ENCODE measurements at places on chromosomes 1 and 21. TPM values are rescaled to one million over a fixed set of nuclear protein-coding genes. Genes with fewer than 3 reads are reported as not detected.

DNA sequence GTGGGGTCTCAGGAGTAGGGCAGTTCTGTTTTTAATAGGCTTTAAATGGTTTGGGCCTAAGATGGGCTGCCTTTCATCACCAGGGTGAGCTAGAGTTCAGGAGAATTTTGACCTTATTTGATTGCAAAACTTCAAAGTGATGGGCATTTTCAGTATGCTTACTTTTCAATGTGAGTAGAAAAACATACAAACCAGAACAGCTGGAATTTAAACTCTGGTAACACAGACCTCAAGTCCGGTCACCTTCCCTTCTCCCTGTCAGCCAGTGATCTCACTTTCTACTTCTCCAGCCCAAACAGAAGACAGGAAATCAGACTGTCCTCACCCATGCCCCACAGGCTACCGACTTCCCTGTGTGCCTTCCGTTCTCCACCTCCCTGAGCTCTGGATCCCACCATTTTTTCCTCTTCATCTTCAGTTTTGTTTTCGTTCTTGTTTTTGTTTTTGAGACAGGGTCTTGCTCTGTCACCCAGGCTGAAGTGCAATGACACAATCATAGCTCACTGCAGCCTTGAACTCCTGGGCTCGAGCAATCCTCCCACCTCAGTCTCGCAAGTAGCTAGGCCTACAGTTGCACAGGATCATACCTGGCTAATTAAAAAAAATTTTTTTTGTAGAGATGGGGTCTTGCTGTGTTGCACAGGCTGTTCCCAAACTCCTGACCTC, 374.0 kb downstream of the CAMTA1 start:
- DNase-seq, result no peak

GRCh38 chr1:169018751-169019150, 87.7 kb upstream of the ATP1B1 start:
- DNase-seq, result no peak

DNA sequence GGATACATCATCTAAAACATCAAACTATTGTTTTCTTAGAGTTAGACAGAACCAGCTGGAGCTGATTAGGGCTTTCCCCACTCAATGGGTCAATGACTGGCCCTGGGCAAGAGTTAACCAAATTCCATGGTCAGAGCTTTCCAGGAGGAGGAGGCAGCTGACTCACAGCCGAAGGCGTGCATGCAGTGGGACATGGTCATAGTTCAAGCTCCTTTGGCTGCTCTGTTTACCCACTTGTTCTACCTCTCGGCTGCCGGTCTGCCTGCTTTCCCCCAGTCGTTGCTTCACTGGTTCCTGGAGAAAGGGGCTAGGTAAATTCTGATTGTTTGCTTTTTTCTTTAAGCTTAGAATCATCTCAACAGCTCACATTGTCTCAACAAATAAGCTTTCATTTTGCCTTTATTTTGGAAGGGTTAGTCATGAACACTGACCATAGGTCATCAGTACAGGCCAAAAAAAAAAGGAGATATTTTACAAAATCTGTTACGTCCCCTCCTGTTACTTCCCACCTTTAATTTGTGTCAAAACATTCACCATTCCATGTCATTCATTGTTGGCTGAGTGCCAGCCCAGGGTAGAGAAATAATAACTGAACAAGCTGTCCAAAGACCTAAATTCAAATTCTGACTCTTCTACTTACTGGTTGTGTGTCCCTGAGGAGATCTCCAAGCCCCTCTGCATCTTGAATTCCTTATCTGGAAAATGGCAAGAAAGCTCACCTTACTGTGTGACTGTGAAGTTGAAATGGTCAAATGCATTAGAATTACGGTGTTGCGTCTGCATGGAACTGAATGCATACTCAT, 12.0 kb downstream of the MAB21L3 start:
- DNase-seq, result no peak

DNA sequence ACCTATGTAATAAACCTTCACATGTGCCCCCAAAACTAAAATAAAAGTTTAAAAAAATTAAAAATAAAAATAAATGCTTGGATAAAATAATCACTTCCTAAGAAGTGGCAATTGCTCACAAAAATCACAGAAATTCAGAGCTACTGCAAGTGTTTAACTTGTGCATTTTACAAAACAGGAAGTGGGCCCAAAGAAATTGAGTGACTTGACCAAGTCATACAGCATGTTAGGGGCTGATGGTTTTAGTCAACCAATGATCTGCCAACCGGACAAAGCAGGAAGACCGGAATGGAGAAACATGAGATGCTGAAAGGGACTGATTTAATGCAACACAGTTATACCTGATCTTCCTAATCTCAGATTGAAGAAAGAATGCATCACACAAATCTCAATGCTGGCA, 96.5 kb downstream of the SMYD2 start:
- no peak for DNase-seq

DNA sequence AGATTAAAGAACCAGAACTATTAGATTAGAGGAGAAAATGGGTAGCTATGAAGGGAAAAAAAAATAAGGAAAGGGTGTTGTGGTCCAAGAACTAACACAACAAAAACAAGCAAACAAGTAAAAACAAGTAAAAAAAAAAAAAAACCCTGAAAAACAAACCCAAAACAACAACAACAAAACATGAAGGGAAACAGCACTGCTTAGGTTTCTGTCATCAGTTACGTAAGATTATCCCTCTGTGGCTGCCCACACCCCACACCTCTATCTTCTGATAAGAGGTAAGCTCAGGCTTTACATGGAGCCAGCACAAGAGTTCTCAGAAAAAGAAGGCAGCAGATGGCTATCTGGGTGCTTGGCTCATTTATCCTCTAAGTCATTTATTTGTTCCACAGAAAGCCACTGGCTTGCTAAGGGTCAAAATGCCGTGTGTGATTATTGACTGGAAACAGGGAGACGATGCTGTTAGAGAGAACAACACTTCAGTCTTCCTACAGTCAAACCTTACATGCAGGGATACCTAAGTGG, 57.5 kb downstream of the KIAA0319L start:
- peak; percentile 30 for DNase-seq

- DNase-seq, result no peak
Observed at GRCh38 chr1:3247521-3248121, 178.6 kb downstream of the PRDM16 start.

DNA sequence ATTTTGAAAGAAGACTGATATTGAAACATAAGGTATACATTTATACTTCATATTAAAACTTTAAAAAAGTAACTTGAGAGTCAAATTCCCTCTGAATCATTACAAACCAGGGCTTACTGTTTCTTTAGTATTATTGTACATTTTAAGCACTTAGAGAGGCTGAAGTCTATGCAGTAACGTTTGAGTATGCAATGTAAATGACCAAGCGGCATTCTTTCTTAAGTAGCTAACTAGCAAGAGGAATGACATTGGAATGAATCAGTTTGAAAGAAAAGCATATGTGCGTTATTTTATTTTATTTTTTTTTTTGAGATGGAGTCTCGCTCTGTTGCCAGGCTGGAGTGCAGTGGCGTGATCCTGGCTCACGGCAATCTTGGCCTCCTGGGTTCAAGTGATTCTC, 24.3 kb downstream of the WNT2B start:
- DNase-seq, result no peak

DNA sequence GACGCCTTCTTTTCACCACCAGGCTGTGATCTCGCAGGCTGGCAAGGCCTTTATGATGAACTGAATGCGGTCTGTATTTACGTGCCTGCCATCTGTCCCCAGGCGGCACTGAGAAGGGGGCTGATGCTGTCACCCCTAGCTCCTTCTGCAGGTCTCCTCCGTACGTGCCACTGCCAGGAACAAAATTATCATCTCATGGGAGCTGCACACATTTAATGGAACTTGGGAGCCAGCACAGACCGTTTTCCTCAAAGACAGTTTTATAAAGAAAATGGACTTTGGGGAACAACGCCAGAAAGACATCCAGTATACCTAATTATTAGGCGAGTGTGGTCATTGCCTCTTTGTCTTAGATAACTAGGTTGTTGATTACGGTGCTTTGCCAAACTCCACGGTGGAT, 434.5 kb downstream of the KIF26B start:
- no peak for DNase-seq

DNA sequence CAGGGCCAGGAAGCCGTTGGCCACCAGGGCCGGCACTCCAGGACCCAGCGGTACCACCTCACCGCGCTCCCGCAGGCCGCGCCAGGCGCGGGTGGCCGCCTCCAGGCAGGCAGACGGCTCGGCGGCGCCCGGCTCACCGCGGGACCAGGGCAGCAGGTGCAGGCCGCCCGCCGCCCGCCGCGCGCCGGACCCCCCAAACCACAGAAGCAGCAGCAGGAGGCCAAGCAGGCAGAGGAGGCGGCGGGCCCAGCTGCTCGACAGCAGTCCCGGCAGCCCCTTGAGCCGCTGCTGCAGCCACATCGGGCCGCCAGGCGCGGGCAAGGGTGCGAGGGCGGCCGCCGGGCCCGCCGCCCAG, 312 bp downstream of the KIAA2013 start:
- no peak for DNase-seq

DNA sequence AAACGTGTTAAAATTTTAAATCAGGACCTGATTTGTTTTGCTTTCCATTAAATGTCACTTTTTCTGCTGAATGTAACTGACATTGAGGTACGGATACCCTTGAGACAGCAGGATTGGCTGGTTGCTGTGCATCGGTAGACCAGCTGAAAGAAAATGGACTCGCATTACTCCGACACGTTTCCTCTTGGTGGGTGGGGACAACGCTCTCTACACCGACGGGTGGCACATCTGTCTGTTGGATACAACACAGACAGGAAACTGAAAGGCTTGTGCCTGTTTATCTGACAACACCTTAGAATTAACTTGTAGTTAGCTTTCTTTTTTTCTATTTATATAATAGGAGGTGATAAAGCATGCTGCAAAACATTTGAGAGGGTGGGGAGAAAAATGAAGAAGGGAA, 19.4 kb downstream of the PRPF38A start:
- DNase-seq, result peak; percentile 79

DNA sequence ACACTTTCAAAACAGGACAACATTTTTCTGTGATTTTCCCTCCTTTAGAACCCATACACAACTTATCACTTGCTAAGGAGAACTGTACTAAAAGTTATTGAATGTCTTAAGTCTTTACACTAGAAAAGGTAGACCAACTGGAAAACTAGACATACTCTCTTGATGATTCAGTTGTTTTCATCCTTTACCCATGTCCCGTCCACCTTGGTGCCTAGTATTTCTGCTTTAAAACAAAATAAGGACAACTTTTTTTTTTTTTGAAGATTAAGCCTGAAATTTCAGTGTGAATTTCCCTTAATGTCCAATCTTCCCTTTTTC, 4.5 kb downstream of the CDKN2C start:
- no peak for DNase-seq

- DNase-seq, result no peak
Observed at GRCh38 chr1:180066150-180066549, 88.5 kb upstream of the QSOX1 start.

DNA sequence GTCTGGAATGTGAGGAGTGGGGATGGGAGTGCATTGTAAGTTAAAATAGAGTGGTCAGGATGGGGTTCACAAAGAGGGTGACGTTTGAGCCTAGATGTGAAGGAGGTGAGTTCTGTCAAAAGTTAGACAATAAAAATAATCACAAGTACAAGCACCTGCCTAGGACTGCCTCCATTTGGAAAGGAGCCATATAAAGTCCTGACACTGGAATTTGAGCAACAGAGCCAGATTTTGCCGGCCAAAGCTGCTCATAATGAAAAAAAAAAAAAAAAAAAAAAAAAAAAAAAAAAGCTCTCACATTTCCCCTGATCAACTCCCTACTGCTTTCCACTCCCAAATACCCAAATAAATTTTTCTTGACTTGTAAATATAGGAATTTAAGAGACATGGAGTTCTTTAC, 4.1 kb downstream of the PALMD start:
- DNase-seq, result no peak

DNA sequence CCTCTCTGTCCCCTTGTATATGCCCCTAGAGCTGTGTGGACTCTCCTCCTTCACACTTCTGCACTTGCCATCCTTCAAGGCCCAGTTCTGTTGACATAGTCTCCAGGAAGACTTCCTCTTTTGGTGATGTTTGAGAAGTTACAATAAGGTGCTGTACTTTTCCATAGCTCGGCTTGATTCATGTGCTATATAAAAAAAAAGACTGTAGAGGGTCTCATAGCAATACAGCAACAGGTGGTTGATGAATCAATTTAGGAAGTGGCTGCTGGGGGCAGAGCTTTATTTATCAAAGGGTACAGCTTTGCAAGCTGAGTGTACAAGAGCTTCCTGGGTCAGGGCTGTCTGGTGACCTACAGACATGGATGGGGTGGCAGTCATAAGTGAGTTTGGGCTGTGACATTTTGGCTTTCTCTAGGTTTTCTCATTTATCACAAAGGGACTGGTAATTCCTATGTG, 102.7 kb downstream of the RUNX1 start:
- DNase-seq, result peak; percentile 71

GRCh38 chr1:248670003-248670402, 14.7 kb upstream of the OR2T27 start:
- DNase-seq, result no peak

- no peak for DNase-seq
Observed at GRCh38 chr1:94550800-94551241, 9.3 kb upstream of the F3 start.

- no peak for DNase-seq
Observed at GRCh38 chr1:202909494-202909893, 17.5 kb downstream of the KLHL12 start.

- DNase-seq, result no peak
Observed at GRCh38 chr1:93537396-93537795, 89.5 kb downstream of the FNBP1L start.

DNA sequence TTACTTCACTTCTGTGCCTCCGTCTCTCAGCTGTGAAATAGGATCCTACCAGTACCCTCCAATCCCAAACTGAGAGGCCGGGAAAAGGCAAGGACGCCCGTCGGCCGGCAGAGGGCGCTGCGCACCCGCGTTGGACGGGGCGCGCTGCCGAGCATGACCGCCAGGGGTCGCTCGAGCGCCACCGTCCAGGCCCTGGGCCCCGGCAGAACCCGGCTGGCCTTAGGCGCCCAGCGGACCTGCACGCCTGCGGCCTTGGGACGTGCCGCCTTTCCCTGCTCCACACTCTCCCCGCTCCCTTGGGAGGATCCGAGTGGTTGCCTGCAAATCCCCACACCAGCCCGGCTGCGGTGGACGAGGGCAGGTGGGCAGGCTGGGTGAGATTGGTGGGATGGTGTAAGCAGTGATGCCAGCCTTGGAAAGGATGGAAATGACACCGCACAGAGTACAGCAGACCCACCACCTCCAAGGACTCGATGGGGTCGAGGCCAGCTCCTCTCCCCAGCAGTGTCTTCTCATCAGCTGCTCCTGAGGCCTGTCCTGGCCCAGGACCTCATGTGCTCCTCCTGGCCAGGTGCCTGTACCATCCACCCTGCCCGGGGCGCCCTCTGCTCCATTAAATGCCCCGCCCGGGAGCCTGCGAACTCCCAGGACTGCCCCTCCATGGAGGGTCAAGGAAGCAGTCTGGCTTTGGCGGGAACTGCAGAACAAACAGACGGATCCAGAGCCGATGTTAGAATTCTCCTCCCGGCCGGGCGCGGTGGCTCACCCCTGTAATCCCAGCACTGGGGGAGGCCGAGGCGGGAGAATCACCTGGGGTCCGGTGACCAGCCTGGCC, 47.4 kb upstream of the LBR start:
- DNase-seq, result peak; percentile 80

NBPF4 gene
- total RNA-seq, result 0.21 TPM

S100A2 gene
- total RNA-seq, result 7.0 TPM

ARHGEF16 gene
- not detected for total RNA-seq

RPL5 gene
- total RNA-seq, result 1,602 TPM

ANGEL2 gene
- 41.3 TPM for total RNA-seq

RNU5D-1 gene
- not detected for total RNA-seq

KLHL21 gene
- 15.7 TPM for total RNA-seq

CCDC181 gene
- total RNA-seq, result 0.11 TPM

All from activated CD4-positive, alpha-beta T cell treated with anti-CD3 and anti-CD28 coated beads for 36 hours (primary cell).